ENCODE measurements at places on chromosomes 2 and 18.

GRCh38 chr2:232950751-232951150 lies 62.3 kb downstream of the NGEF start:
- DNase-seq: no peak

- DNase-seq: no peak
These were observed 15.3 kb downstream of the EVX2 start for GRCh38 chr2:176068419-176068832.

- no peak for DNase-seq
These were observed 63.9 kb upstream of the EDAR start for GRCh38 chr2:109052922-109053321.

DNA sequence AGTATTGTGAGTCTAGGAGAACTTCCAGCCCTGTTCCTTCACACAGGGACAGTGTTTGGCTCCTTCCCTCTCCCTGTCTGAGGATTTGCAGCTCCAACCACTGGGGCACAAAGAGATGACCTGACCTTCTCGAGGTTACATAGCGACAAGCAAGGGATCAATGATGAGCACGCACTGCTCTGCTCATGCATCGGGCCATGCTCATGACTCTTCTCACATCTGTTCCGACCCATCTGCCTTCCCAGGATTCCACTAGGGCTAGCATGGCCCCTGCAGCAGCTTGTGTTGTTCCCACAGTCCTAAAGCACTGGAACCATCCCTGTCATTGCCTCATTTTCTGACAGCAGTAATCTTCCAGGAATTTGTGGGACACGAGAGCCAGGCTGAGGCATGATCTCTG lies 78.8 kb upstream of the ARHGAP28 start:
- DNase-seq: no peak

DNA sequence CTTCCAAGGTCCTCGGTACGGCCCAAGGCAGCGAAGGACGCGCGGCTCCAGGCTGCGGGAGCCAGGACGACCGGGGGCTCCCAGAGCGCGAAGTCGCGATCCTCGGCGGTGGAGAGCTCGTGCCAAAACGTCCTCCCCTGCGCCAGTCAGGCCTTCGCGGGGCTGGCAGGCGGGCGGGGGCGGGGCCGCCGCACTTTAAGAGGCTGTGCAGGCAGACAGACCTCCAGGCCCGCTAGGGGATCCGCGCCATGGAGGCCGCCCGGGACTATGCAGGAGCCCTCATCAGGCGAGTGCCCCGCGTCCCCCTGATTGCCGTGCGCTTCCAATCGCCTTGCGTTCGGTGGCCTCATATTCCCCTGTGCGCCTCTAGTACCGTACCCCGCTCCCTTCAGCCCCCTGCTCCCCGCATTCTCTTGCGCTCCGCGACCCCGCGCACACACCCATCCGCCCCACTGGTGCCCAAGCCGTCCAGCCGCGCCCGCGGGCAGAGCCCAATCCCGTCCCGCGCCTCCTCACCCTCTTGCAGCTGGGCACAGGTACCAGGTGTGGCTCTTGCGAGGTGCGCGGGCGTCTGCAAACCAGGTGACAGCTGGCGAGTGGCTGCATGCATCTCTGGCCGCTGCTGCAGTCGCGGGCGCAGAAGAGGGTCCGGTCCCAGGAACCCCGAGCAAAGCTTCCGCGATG lies at the start of gene CIDEA:
CIDEA (plus strand) TSS at position 226 of the 684 bp plus-strand sequence; CDS start at position 249, 23 bp downstream.
- no peak for DNase-seq

- DNase-seq: no peak
These were observed 21.7 kb upstream of the ATL2 start for GRCh38 chr2:38398739-38399138.

DNA sequence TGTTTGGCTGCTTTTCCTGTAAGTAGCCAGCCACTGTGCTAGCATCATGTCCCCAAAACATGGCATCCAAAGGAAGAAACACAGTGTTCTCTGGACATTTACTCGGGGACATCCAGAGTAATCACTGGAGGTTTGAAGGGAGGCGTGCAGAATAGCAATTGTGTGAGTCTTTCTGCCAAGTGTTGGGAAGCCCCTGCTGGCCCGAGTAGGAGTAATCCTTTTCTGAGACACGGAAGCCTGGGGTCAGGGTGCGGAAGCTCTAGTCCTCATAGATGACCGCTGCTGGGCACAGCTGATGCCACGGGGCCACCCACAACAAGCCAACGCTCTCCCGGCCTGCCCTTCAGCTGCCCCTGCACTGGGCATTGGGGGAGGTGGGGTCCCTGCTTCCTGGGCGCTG lies 24.8 kb upstream of the HDAC4 start:
- DNase-seq: no peak

DNA sequence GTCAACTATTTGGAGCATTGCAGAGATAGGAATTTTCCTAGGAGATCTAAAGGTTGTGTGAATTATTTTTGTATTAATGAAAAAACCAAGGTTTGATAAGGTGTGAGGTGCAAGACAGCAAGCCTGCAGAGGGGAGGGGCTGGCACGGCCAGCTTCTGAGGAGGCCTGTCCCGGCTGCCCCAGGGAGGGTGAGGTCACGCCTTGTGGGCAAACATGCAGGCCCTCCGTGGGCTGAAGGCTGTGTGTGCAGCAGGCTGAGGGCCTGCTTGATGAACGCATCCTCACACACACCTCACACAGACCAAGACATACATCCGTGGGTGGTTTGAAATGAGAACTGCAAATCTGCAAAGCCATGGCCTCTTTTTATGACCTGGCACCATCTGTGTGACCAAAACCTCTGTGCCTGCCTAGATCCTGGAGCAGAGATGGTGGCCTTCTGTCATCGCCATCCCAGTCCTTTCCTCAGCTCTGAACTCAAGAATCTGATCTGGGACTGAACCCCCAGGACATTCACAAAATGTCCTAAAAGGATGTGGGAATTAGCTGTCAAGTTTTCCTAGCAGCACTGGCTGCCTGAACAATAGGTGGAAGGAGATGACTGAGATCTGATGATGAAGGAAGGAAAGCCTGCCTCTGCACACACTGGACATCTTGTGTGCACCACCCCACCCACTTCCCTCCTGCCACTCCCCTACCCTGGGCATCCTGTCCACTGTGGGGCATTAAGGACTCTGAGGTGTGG lies 102.4 kb upstream of the MGAT4A start:
- DNase-seq: no peak

DNA sequence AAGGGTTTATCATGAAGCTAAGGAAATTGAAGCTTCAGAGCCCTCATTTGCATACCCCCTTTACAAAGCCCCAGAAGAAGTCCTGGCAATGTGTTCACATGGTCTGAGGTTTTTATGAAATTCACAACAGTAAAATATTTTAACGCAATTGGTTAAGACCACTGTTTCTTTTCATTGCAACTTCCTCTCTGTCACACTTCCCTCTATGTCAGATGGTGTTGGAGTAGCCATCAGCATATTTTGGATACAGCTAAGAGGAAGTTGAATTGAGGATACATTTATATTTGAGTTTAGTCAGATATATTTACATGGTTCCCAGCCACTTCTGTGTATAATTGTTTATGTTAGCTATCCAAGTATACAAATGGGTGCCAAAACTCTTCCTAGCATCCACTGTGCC lies 170.0 kb downstream of the TXNL1 start:
- DNase-seq: no peak

GRCh38 chr18:72637721-72638120 lies 93.6 kb upstream of the CBLN2 start:
- no peak for DNase-seq

DNA sequence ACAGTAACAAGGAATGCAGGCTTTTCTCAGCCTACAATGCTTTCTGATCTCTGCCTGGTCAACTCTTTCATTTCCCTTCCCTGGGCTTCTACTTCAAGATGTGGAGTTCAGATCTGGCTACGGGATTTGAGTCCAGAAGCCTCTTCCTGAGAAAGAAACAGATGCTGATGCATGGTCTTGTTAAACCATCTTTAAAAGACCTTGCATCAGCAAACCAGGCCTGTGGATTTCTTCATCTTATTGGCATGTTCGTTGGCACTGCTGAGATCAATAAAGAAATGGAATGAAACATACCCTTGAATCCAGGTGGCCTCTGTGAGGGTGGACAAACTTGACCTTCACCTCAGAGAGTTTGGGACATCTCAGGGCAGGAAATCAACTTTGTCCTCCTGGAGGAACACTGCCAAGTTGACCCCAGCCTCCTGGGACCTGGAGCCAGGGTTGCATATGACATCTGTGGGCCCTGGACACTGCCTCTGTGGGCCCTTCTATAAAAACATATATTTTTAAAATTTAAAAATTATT lies 21.4 kb downstream of the IGFBP2 start:
- no peak for DNase-seq

- no peak for DNase-seq
These were observed 14.1 kb upstream of the MEX3C start for GRCh38 chr18:51211552-51211951.

GRCh38 chr2:205696927-205697441 lies 14.7 kb downstream of the NRP2 start:
- DNase-seq: no peak

- no peak for DNase-seq
These were observed 108.0 kb downstream of the CEP192 start for GRCh38 chr18:13099113-13099512.

- no peak for DNase-seq
These were observed 151.6 kb downstream of the TMEM18 start for GRCh38 chr2:525611-526010.

- DNase-seq: no peak
These were observed 4.4 kb downstream of the CCDC88A start for GRCh38 chr2:55415300-55415699.

- peak; percentile 24 for DNase-seq
These were observed 44.8 kb downstream of the SETBP1 start for GRCh38 chr18:44725300-44726058.

GRCh38 chr2:219071131-219071816 lies 10.6 kb upstream of the IHH start:
- no peak for DNase-seq

- DNase-seq: no peak
These were observed 71.4 kb downstream of the GALR1 start for GRCh38 chr18:77320971-77321559.

DNA sequence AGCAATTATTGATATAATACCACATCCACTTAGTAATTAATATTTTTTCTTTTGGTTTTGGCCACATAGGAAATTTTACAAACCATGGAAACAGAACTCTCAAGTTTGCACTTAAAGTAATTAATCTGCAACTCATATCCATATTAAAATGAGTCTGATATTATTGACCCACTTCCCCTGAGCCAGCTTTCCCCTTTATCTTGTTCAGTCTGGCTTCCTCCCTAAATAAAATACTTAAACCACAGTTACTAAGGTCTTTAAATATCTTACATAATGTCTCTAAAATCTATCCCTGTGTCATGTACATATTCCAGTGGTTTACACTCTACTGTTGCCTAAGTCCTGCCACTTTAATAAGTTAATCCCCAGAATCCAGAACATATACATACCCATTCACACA lies 564.9 kb upstream of the FSHR start:
- DNase-seq: no peak

GRCh38 chr18:5393779-5394178 lies 98.3 kb upstream of the ZBTB14 start:
- DNase-seq: no peak

DNA sequence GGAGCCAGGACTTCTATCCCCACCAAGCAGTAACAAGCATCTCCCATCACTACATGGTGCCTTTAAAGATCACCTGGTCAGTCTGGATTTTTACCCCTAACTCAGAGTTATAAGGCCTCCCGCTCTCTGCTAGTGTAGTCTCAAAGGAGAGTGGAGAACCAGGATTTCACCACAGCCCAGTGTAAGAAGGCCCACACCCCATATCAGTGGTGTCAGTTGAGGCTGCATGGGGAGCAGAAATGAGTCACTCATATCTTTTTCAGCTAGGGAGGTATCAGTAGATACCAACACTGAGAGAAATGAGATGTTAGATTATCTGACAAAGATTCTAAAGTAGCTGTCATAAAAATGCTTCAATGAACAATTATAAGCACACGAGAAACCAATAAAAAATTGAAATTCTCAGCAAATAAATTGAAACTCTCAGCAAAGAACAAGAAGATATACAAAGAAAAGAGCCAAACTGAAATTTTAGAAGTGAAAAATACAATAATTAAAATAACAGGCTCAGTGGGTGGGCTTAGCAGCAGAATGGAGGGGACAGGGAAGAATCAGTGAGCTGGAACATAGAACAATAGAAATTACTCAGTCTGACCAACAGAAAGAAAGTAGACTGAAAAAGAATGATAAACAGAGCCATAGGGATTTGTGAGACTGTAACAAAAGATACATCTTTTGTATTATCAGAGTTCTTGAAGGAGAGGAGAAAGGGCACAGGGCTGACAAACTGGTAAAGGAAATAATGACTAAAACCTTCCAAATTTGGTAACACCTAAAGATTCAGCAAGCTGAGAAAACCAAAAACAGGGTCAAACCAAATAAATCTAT lies 257.7 kb downstream of the ANAPC1 start:
- DNase-seq: no peak

DNA sequence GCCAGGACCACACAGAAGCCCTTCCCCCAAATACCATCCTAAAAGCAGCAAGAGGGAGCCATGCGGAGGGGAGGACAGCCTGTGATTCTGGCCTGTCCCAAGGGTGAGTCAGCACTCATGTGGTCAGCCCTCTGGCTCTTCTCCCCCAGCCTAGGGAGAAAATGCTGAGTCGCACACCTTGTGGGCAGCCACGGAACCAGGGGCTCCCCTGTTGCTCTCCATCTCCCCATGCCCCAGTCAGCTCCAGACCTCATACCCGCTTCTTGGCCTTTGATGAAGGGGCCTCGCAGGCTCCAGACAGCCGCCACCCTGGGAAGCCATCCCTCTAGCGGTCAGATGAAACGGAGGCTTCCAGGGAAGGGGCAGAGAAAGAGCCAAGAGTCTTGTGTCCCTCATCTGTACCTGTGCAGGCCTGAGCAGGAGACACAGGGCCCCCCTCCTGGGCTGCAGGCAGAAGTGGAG lies 181.3 kb upstream of the SIX2 start:
- no peak for DNase-seq

GRCh38 chr2:231861288-231861931 lies 64.8 kb downstream of the NPPC start:
- DNase-seq: no peak

- no peak for DNase-seq
These were observed 46.0 kb downstream of the COL3A1 start for GRCh38 chr2:189020179-189020578.

GRCh38 chr2:176653479-176654443 lies 384.5 kb downstream of the MTX2 start:
- no peak for DNase-seq

DNA sequence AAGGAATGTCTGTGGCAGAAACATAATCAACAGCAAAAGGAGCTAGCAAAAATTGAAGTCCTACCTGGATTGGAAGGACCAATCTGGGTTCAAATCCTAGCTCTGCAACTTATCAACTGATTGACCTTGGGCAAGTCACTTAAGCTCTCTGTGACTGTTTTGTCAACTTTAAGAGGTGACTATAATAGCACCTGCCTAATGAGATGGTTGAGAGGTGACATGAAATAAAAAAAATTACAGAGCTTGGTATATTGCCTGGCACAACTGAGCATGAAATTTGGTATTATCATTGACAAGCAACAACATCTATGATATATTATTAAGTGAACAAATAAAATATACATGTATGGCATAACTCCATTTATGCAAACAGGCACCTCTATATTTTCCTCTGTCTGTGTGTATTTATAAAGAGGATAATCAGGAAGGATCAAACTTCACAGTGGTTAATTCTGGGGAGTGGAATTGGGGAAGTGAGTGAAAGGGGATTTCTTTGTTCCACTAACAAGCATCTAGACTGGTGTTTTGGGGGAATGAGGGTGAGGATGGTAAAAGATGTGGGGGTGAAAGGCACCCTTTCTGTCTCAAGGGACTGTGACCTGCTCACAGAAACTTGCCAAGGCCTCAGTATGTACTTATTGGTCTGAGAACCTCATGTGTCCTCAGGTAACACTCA lies 132.8 kb upstream of the SERTAD2 start:
- DNase-seq: no peak
